Ascending aorta (tissue), 2 donors: ENCODE measurements at places on chromosomes 12 and 14.

- no peak for DNase-seq
Observed at GRCh38 chr12:111367661-111368221, 1.2 kb downstream of the PHETA1 start.

DNA sequence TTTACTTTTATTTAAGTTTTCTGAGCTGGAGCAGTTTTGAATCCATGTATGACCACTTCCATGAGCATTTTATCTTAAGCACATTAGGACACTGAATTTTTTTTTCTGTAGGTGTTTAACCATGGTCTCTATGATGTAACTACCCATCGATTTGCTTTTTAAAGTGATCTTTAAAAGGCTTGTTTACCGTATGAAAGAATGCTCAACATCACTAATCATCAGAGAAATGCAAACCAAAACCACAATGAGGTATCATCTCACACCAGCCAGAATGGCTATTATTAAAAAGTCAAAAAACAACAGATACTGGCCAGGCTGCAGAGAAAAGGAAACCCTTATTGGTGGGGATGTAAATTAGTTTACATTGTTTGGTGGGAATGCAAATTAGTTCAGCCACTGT is 23.0 kb downstream of the GLRX5 start:
- DNase-seq, result no peak

- peak; percentile 71 for DNase-seq
Observed at GRCh38 chr12:8078398-8078797, 3.7 kb upstream of the NECAP1 start.

- no peak for DNase-seq
Observed at GRCh38 chr14:86168371-86168770, 638.4 kb downstream of the FLRT2 start.

- DNase-seq, result peak; percentile 99
Observed at GRCh38 chr12:52147367-52147963, 44.3 kb downstream of the KRT80 start.

DNA sequence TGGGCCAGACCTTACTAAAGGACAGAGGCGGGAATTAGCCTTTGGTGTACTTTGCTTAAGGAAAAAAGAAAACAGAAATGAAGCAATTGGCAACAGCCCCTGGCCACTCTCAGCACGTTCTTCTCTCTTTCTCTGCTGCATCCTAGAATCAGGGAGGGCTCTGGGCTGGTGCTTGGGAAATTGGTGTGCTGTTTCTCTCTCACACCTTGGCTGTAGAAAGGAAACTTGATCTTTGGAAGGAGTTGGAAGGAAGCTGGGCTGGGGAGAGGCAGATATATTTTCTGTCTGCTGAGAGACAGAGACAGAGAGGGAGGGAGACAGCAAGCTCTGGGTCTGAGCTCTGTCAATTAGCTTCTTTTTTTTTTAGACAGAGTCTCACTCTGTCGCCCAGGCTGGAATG is 27.4 kb downstream of the NOS1 start:
- DNase-seq, result no peak

- DNase-seq, result peak; percentile 58
Observed at GRCh38 chr14:89276424-89276975, 140.5 kb downstream of the FOXN3 start.

- DNase-seq, result no peak
Observed at GRCh38 chr14:72387726-72388125, 455.5 kb downstream of the RGS6 start.

- DNase-seq, result no peak
Observed at GRCh38 chr12:49253033-49253623, 11.8 kb upstream of the TUBA1C start.

- DNase-seq, result no peak
Observed at GRCh38 chr14:88613552-88614010, 50.7 kb downstream of the ZC3H14 start.

DNA sequence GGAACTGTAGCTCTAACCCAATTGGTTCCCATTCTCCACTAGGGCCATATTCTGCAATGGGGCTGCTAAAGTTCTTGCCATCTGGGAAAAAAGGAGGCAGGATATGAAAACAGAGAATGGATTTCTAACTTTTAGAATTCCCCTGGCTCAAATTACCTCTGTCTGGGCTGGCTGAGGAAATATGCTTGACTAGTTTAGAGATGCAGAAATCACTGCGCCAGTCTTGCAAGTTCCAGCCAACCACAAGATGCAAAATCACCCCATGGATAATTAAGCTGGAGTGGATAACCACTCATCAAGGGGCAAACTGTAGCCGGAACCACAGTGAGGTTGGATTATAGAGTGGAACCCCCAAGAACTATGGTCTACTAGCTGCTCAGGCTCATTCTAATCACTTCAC is 126.3 kb downstream of the RALGAPA1 start:
- DNase-seq, result no peak

DNA sequence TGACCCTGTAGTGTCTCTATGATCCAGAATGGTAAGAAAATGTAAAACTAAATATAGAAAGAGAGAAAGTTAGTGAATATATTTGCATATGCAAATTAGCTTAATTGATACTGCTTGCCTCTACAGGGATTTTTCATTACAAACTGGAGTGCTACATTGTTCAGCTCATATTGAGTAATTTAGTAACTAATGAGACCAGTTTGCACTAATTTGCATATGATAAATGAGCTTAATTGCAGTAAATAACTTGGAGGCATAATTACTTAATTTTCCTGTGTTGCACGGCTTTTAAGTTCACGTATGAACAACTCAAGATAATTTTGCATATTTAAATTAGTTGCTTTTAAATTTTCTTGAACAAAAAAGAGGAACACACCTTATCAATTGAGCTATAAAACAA is 436.5 kb downstream of the NPAS3 start:
- no peak for DNase-seq

- no peak for DNase-seq
Observed at GRCh38 chr12:18992336-18992735, 137.2 kb upstream of the PLEKHA5 start.

GRCh38 chr12:3223601-3224529 is 146.7 kb downstream of the TSPAN9 start:
- DNase-seq, result no peak

DNA sequence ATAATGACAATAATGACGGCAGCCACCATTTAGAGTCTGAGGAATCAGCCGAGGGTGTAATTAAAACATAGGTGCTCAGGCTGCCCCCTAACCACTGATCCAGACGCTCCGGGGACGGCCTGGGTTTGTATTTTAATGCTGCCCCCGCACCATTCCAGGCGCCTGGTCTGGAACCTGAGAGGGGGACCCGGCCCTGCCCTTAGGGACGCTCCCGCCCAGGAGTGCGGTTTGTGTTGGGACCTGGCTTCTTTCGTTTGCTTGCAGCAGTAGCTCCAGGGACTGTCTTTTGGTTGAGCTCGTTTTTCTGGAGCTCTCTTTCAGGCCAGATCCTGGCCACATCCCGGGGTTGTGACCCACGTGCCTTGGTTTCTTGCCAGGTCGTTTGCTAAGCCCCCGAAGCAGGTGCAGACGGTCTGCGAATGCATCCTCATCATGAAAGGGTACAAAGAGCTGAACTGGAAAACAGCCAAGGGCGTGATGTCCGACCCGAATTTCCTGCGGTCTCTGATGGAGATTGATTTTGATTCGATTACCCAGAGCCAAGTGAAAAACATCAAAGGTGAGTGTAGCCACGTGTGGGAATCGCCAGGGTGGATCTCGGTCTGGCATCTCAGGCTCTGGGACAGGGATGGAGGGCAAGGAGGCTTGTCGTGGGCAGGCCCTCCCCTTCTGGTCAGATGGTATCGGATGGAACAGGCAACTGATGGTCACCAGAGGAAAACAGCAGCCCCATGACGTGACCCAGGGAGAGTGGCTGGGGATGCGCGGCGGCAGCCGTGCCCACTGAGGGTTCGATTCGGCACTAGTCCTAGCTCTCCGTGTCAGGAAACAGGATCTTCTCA is 63.5 kb downstream of the CCDC92 start:
- no peak for DNase-seq

GRCh38 chr14:90034156-90034555 is 27.6 kb upstream of the KCNK13 start:
- DNase-seq, result no peak

- no peak for DNase-seq
Observed at GRCh38 chr14:68964300-68965093, 14.6 kb downstream of the ACTN1 start.

GRCh38 chr14:23300687-23301223 is 1.9 kb downstream of the PPP1R3E start:
- no peak for DNase-seq

DNA sequence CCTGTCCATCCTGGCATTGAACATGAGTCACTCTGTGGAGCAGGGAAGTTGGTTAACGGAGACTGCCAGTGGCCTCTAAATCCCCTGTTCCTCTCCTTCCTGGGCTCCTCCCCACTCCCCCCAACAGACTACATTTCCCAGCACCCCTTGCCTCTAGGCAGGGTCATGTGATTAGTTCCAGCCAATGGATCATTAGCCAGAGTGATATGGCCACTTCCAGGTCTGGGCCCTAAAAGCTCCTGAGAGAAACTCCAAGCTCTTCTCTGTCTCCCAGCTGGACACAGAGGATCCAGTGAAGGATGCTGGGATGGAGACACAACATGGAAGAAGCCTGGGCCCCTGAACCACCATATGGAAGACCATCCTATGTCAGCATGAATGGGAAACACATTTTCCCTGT is 54.4 kb upstream of the RFLNA start:
- DNase-seq, result no peak

DNA sequence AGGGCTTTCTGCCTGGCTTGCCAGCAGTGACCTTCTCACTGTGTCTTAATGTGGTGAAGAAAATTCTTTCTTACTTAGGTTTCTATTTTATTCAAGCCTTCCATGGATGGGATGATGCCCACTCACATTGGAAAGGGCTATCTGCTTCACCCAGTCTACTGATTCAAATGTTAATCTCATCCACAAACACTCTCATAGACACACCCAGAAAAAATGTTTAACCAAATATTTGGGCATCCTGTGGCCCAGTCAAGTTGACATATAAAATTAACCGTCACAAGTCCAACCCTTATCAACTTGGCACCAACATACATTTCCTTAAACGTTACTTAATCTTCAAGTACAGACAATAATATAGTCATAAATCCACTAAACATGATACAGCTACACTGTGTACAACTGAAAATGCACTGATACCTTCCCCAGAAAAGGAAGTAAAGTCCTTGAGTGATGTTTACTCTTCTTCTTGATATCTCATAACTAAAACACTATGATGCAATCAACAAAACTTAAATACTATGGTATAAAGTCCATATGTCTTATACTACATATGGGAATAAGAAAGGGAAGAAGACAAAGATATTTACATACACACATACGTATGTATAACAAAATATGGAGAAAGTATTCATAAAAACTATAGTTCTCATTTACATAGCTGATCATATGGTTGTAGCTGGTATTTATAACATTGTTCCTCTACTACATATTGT is 394.7 kb upstream of the NOVA1 start:
- DNase-seq, result no peak

- DNase-seq, result no peak
Observed at GRCh38 chr14:57389646-57390036, 745 bp upstream of the NAA30 start.

DNA sequence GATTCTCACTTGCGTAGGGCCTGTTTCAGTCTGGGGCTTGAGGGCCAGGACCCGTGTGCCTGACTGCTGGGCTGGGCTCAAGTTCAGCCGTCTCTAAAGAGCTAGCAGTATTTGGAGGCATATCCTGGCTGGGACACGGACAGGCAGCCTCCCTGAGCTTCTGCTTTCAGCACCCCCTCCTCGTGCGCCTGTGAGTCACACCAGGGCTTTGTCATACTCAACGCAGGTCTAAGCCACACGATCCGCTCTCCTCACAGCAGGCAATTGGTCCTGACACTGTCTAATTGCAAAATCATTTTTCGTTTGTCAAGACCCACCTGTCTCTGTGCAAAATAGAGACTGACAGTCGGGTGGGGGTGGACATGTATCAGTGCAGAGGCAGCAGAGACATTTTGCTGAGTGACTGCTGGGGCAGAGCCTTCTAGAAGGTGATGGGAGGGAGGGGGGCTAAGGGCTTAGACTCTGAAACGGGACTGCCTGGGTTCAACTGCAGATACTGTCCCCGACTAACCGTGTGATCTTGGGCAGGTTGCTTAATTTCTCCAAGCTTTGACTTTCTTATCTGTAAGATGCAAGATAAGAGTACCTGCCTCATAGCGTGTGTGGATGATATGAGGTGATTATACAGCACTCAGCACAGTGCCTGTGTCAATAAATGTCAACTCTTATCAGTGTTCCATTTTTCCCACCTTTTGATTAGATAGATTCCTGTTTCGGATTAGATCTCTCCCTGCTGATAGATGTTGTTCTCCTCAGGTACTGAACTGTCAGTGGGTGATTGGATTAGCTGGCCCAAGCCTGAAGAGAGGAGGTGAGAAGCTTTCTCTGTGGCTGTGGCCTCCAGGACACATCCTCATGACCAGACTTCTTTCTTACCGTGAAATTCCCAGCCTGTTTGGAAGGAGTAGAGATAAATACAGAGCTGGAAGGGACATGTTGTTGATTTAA is 53.1 kb downstream of the KCNA1 start:
- DNase-seq, result no peak

GRCh38 chr14:103273745-103274615 is 60.1 kb upstream of the EIF5 start:
- DNase-seq, result no peak

DNA sequence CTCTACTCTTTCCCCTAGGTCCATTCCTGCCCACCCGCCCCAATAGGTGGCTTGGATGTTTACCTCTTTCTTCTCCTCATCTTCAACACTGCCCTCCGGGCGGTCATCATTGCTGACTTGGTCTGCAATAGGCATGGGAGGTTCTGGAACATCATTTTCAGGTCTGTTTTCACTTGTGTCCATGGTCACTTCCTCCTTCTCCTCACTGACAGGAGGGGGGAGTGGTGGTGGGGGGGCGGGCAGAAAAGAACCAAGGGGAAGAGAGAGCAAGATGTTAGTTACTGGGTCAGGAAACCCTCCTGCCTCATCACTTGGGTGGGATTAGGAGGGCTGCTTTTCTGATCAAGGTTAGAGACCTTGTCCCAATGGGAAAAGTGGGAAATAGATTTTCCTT is 12.1 kb upstream of the CDH24 start:
- DNase-seq, result no peak

DNA sequence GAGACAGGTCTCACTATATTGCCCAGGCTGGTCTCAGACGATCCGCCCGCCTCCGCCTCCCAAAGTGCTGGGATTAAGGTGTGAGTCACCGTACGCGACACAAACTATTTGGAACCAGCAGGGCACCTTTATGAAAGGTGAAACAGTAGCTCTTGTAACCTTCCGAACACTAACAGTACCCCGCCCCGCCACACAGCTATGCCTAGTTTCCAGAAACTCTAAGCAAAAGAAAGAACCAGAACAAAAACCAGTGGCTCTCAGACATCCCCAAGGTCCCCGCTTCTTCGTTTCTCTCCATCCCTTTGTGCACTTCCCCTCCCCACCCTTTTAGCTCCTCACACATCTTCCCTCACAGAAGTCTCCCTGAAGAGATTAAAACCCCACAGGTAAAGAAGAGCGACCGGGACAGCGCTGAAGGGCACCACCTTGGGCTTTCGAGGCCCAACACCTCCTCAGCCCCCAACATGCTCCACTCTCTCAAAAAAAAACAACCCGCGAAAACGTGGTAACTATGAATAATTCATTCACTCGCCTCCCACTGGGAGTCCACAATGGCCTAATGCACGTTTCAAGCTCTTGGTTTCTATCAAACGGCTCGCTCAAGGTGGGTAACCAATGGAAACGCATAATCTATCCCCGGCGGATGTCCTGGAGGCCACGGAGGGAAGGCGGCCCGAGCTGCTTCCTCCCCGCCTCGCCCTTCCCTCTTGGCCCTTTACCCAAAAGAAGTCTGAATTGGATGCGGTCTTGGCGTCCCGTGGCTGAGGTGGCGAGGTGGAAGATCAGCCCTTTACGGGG is 877 bp downstream of the BAG5 start:
- no peak for DNase-seq

GRCh38 chr14:70692210-70692609 is 50.5 kb downstream of the TTC9 start:
- peak; percentile 72 for DNase-seq
